Trophoblast cell (in vitro differentiated cells and primary cell): ENCODE measurements at places on chromosomes 3 and 15.

GRCh38 chr3:62919784-62920465, 44.7 kb upstream of the CADPS start:
- no peak for DNase-seq

DNA sequence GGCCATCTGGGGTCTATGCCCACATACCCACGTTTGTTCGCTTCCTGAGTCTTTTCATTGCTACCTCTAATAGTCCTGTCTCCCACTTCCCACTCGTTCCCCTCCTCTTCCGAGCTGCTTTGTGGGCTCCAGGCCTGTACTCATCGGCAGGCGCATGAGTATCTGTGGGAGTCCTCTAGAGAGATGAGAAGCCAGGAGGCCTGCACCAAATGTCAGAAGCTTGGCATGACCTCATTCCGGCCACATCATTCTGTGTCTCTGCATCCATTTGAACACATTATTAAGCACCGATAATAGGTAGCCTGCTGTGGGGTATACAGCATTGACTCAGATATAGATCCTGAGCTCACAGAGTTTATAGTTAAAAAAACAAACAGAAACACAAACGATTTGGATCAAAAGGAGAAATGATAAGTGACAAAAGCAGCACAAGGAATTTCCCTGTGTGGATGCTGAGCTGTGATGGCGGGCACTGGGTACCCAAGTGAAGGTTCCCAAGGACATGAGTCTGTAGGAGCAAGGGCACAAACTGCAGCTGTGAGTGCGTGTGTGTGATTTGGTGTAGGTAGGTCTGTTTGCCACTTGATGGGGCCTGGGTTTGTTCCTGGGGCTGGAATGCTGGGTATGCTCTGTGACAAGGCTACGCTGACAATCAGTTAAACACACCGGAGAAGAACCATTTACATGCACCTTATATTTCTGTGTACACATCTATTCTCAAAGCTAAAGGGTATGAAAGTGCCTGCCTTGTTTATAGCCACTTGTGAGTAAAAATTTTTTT, 35.9 kb downstream of the NR1I2 start:
- no peak for DNase-seq

DNA sequence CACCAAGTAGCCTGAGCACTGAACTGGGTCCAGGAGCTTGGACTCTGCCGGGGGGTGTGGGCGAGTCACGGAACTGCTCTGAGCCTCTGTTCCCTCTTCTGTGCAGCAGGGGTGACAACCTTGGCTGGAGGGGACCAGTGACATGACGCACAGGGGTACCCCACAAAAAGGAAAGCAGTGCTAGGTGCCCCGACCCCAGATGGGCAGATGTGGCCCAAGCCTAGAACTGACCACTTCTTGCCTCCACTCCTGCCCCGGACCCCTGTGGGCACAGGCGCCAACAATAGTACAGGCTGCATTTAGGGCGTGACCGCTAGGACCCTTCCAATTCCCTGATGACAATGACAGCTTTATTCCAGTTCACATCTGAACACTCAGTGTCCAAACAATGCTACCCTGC, 255.9 kb upstream of the LYSMD4 start:
- no peak for DNase-seq

- DNase-seq: no peak
Observed at GRCh38 chr15:39434751-39435238, 146.1 kb upstream of the THBS1 start.

GRCh38 chr3:59480486-59480995, 430.7 kb upstream of the CFAP20DC start:
- DNase-seq: peak; percentile 16

- DNase-seq: no peak
Observed at GRCh38 chr15:29704950-29705597, 117.2 kb downstream of the TJP1 start.

- DNase-seq: no peak
Observed at GRCh38 chr3:25151903-25152295, 276.2 kb upstream of the RARB start.

GRCh38 chr3:148360051-148360450, 337.7 kb upstream of the AGTR1 start:
- no peak for DNase-seq

GRCh38 chr3:132344666-132345280, 27.6 kb downstream of the ACP3 start:
- peak; percentile 21 for DNase-seq

GRCh38 chr15:91199511-91199910, 99.5 kb downstream of the SV2B start:
- DNase-seq: no peak

DNA sequence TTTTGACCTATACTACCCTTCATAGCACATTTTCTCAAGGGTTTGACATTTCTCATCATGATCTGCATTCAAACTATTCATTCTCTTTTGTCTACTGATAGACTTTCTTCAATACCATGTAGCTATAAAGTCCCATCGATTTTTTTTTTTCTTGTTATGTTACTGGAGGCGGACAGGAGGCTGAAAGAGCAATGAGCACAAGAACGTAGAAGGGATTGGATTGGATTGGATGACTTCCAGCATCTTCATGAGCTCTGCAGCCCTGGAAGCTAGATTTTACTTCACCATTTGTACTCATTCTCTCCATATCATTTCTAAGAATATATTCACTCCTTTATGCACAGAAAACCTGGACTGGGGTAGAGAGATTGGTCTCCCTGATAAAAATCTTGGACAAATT, 43.2 kb downstream of the DUT start:
- DNase-seq: no peak
